MG63 (cell line): ENCODE measurements at places on chromosomes 13 and 19. TPM values are rescaled to one million over a fixed set of nuclear protein-coding genes. Genes with fewer than 3 reads are reported as not detected.

Gene ZNF560
- total RNA-seq: not detected in 2 replicates

GRCh38 chr13:88294368-88294767, 623.2 kb downstream of the SLITRK5 start:
- no peak for DNase-seq

GRCh38 chr13:74966814-74967424, 515.0 kb downstream of the TBC1D4 start:
- DNase-seq: no peak

DNA sequence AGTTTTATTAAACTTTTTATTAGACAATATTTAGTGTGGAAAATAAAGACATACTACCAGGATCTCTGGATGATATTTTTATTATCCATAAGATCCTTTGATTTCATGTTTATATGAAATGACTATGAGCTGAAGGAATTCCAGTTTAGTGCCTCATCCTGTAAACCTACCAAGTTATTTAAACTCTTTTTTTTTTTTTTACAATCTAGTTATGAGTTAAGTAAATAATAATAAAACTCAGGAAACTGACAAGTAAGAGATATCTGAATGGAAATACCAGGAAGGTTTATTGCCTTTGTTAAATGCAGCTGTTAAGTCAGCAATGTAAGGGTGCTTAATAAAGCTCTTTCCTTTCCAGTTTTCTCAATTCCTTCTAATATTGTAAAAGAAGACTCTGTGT, 53.9 kb downstream of the RXFP2 start:
- DNase-seq: no peak

DNA sequence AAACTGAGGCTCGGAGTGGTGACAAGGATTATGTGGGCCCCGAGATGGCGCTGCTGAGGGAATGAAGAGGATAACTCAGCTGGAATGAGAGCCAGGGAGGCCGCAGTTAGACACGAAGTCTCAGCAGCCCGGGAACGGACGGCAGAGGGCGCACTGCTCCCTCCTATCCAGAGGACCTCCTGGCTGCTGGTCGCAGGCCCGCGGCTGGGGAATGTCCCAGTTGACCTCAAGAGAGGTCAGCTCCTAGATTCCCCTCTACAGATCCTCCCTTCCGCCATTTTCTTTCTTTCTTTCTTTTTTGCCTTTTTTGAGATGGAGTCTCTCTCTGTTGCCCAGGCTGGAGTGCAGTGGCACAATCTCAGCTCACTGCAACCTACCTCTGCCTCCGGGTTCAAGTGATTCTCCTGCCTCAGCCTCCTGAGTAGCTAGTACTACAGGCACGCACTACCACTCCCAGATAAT, 24.1 kb upstream of the ASPDH start:
- DNase-seq: peak; percentile 91

- no peak for DNase-seq
Observed at GRCh38 chr19:29587059-29587458, 19.0 kb upstream of the POP4 start.

DNA sequence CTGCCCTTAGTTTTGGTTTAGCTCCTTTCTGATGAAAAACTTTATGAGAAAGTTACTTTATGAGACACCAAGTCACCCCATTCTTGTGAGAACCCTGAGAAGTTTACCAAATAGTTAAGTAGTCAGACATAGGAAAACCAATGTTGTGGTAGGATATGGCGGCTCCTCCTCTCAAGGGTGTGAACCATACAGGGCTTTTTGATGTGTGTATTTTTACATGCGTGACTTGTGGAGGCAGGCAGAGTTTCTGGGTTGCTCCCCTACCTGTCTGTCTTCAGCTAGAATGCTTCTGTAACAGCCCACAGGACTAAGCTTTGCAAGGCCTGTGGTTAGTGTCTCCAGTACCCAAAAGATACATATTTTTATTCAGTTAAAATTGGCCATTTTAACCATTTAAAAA, 18.3 kb downstream of the UBAC2 start:
- DNase-seq: no peak

GRCh38 chr19:3224346-3225168, at the start of gene CELF5:
Gene CELF5, plus strand, starts transcription at chr19:3224661. Its CDS starts 79 bp downstream, at chr19:3224740.
- DNase-seq: peak; percentile 41

Gene RDH8
- not detected in 2 replicates for total RNA-seq

DNA sequence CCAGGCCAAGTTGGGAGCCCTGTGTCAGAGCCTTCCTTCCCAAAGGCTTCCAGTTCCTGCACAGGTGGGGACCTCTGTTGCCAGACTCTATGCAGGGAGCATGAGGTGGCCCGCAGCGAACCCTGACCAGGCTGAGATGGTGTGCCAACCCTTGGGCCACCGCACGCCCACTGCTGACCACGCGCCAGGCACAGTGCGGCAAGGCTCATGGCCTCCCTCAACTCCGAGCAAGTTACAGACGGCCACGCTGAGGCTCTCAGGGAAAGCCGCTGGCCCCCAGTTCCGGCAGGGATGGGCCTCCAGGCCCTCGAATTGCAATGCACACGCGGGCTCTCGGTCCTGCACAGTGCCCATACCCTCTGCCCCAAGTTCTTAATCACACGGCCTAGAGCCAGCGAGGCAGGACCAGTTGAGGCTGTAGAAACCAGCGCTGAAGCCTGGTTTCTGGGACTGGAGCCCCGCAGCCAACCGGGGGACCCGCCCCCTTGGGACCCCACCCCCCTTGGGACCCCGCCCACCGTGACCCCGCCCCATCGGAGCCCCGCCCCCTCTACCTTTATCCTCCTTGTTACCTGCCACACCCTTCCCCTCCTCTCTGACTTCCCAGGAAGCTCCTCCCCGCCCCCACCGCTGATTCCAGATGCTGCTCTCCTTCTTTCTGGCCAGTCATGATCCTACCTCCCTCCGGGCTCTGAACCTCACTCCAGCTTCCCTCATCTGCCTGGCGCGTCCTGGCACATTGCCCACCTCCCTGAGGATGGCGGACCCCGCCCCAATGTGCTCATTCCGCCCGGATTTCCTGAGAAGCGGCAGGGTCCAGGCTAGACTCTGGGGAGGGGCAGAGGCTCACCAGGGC, 6.0 kb downstream of the PEX11G start:
- DNase-seq: no peak

DNA sequence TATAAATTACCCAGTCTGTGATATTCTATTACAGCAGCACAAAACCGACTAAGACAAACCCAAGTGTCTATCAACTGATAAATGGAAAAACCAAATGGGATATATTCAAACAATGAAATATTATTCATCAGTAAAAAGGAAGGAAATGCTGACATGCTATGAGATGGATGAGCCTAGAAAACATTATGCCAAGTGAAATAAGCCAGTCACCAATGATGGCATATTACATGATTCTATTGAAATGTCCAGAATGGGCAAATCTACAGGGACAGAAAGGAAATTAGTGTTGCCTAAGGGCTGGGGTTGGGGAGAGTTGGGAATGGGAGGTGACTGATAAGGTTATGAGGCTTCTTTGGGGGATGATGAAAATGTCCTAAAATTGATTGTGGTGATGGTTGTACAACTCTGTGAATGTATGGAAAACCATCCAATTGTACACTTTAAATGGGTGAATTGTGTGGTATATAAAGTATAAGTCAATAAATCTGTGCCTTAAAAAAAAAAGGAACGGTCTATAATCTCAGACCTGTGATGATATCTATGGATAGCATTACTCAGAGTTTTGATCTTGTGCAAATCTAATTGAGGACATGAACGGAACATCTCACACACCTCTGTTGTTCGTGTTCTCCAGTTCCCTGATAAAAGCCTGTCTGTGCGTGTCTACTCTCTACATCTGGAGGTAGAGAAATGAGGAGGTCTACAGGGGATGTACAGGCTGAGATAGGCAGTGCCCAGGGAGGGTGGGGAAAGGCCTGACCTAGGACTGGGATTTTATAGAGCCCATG, 49.0 kb downstream of the TNFRSF19 start:
- no peak for DNase-seq

GRCh38 chr19:22422211-22422610, at the start of gene ZNF98:
Gene ZNF98, minus strand, starts transcription at chr19:22422346. Its CDS starts 122 bp downstream, at chr19:22422224.
- no peak for DNase-seq

Gene OR7A5
- not detected in 2 replicates for total RNA-seq

GRCh38 chr19:38701455-38702063, 42.7 kb downstream of the CAPN12 start:
- peak; percentile 82 for DNase-seq

Gene EXOC3L2
- total RNA-seq: not detected in 2 replicates

GRCh38 chr13:113293686-113294085, 3.4 kb upstream of the LAMP1 start:
- DNase-seq: no peak

- DNase-seq: no peak
Observed at GRCh38 chr19:48810151-48810550, 678 bp downstream of the BCAT2 start.

Gene NCAN
- total RNA-seq: 0.07 and 0.79 TPM in 2 replicates

- peak; percentile 47 for DNase-seq
Observed at GRCh38 chr19:17778251-17778967, 16.5 kb upstream of the B3GNT3 start.

Gene TEKTIP1
- not detected in 2 replicates for total RNA-seq

DNA sequence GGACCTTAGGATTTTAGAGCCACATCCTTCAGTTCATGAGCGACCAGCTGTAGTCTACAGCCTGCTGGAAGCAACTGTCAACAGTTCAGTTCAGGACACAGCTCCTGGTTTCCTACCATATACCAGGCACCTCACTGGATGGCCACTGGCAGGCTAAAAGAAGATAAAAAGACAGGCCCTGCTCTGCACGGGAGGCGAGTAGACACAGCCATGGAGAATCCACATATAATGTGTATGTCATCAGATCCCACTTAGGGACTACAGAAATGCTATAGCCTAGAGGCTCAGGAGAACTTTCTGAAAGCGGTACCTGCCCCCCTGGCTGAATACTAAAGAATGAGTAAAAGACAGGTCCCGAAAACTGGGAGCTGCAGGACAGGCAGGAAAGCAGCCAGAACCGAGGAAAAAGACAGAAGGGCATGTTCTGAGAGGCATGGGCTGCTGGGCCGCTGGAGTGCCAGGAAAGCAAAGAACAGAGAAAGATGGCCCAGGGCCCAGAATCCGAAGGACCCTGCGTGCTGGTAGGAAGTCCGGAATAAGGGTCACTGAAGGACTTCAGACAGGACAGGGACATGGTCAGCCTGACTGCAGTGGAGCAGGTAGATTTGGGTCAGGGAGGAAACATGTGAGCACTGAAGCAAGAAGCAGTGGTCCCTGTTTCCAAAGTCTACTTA, 23.5 kb downstream of the DZIP1 start:
- no peak for DNase-seq

DNA sequence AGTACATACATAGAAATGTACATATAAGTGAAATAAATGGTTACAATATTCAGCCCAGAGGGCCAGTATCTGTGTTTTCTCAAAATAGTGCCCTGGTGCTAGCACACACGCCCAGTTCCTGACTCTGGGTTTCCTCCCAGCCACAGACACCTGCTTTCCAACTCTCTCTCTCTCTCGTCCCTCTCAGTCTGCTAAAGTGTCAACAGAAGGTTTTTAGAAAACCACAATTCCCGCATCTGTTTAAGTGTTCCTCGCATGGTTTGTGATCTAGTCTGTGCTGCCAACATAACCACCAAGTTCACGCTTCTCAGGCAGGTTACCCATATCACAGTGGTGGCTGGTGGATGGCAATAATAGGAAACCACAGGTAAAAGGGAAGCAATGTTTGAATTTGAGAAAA, 17.8 kb upstream of the UPF3A start:
- no peak for DNase-seq

GRCh38 chr13:73616861-73617260, 517.3 kb downstream of the KLF12 start:
- no peak for DNase-seq

Gene FGF9
- total RNA-seq: 0.92 and 4.3 TPM in 2 replicates

- DNase-seq: no peak
Observed at GRCh38 chr19:58562122-58563033, 4.0 kb upstream of the UBE2M start.

DNA sequence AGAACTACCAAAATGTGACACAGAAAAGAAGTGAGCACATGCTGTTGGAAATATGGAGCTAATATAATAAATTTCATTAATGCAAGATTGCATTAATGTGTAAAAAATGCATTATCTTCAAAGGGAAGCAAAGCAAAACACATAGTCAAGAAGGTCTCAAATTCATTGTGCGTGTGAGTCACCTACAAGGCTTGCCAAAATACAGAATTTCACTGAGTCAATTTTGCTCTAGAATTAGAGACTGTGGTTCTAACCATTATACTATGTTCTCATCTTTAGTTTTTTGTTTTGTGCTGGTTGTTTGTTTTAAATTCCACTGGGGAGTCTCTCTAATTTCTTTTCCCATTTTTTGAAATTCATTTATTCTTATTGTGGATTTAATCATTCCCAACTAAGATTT, 149.8 kb upstream of the SLITRK1 start:
- no peak for DNase-seq

DNA sequence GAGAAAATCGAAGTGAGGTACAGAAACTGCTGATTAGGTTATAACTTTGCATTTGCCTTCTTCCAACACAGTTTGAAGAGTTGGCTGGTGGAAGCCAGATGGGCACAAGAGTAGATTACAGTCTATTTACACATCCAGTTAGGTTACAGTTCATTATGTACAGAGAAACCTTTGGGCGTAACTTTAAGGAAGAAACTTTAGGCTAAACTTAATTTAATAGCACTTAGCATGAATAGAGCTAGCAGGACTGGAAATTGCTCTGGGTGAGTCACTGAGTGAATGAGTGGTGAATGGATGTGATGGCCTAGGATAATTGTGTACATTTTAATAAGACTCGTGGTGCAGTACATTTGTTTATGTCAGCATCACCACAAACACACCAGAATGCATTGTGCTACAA, 62.9 kb upstream of the KLHL1 start:
- no peak for DNase-seq

Gene HRC
- not detected in 2 replicates for total RNA-seq

Gene TARM1
- total RNA-seq: not detected in 2 replicates

DNA sequence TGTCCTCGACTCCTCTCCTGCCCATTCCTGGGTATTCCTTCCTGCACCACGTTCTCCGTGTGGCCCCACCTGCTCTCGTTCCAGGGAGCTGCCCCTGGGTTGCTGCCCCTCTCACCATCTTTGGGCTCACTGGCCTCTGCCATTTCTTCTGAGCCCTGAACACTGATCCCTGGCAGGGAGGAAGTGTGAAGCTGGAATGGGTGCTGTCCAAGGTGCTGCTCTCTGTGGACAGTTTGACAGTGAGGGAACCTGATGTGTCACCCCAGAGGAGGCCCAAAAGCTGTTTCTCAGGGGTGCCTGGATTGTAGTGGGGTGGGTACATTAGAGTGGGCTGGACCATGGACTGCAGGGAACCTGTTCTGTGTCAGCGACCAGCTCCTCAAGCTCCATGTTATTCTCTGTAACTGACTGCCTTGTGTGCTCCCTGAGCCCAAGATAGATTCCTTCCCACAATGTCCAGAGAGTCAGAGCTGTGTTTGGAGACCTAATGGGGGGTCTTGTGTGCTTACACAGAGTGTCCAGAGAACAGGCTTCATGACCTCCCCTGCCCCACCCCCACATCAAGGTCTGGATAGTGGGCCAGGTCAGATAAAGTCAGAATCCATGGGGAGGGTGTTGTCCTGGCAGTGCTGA, 7.2 kb upstream of the CEACAM8 start:
- DNase-seq: peak; percentile 40

DNA sequence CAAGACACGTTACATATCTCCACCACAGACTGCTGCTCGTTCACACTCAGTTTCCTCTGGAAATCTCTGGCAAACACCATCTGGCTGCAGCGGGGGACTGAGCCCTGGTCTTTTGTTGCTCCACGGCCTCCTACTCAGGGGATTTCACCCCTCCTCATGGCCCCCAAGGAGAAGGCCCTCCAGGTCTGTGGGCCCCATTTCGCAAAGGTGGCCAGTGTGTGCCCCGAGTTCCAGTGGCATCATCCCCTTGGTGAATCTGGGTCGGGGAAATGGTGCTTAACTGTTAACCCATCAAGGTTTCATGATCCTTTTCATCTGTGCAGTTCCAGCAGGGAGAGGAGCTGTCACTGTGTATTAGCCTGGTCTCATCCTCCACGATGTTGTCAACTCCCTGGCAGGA, 235.4 kb upstream of the MAB21L1 start:
- no peak for DNase-seq

- DNase-seq: no peak
Observed at GRCh38 chr13:100611678-100612492, 23.3 kb upstream of the GGACT start.
